Pulmonary artery endothelial cell (primary cell): ENCODE measurements at places on chromosomes 11 and 22. TPM values are rescaled to one million over a fixed set of nuclear protein-coding genes. Genes with fewer than 3 reads are reported as not detected.

Gene OR10V1
- not detected in 2 replicates for total RNA-seq

DNA sequence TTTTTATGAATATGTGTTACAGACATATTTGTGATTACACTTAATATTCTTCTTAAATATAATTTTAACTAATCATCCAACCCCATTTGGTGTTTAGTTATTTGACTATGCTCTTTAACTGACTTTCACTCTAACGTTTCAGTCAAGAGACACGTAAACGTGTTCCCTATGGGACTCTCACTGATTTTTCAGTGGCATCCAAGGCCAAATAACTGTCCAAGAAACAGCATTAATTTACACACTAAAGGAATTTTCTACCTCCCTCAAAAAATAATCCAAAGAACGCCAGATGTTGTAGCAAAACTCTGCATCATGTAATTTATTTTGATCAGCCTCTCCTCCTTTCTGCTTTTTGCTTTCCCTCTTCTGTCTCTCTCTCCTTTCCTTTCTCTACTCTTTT is 44.0 kb upstream of the NOX4 start:
- DNase-seq, result no peak

DNA sequence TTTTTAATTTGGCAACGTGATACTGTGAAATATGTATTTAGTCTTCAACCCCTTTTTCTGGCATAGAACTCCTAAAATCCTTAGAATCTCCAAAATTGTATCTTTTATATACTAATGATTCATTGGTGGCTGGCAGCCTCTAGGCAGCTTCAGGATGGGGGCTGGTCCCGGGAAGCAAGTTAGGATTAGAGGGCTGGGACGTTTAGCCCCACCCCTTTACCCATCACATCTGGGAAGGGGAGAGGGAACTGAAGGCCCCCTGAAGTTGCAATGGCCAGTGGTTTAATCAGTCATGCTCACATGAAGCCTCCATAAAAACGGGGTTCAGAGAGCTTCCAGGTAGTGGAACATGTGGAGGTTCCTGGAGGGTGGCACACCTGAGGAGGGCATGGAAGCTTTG is 7.1 kb downstream of the IL17RA start:
- DNase-seq, result no peak

Gene WT1
- under 0.01 and 0.25 TPM in 2 replicates for total RNA-seq

DNA sequence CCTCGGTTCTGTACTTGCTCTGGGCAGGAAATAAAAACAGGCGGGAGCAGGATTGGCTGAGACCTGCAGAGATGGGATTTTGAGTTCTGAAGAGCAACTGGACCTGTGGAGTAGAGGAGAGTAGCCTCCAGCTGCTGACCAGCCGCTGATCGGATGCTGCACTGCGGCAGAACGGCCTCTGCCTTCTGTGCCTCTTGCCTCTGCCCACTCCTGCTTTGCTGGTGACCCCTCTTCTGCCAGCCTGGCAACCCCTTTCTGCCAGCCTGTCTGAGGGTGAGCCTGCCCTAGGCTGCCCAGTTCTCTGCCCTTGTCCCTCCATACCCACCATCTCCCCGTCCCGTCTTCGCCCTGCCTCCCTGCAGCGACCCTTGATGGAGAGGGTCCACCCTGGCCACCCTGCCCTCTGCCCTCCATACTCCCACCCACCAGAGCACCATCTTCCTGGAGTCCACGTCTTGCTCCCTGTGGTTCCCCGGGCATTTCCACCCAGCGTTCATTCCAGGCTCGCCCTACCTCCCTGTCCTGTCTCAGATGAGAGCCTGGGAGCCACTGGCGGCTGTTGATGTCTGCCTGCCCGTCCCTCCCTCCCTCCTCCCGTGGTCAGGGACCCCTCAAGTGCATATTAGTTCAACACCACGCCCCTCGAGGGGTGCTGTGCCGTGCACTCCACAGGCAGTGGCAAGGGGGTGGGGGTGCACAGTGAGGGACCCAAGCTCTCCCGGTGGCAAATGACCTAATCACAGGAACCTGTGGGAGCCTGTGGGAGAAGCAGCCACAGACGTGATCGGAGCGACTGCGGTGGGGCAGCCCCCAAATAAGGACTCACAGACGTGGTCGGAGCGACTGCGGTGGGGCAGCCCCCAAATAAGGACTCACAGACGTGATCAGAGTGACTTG is 863.3 kb downstream of the TBC1D22A start:
- no peak for DNase-seq

Gene KCNC1
- total RNA-seq, result not detected in 2 replicates

Gene KIRREL3
- not detected in 2 replicates for total RNA-seq
